ENCODE measurements at places on chromosomes 4 and X. TPM values are rescaled to one million over a fixed set of nuclear protein-coding genes. Genes with fewer than 3 reads are reported as not detected.

Gene MMRN1
- polyA plus RNA-seq = 28.7 TPM

Gene RHOXF2B
- 0.08 TPM for polyA plus RNA-seq

DNA sequence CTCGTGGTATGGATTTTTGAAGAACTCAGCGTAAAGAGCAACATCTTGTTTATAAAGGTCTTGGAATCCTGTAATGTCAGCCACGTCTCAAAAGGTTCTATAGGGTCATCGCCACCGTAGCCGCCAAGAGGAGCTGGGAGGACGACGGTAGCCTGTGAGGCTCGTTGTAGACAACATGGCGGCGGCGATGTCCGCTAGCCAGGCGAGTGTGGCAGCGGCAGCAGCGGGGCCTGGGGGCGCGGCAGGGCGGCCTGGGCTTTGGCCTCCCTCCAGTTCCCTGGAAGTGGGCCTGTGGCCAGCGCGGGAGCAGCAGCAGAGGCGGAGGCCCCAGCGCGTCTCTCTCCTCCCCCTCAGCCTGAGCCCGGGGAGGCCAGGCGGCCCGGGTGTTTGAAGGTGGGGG lies 143.5 kb upstream of the PBDC1 start:
- no peaks in the 10 kb centered on the region for H3K4me1 ChIP-seq
- H3K27me3 ChIP-seq = no peaks in the 10 kb centered on the region
- no peak overlapping the region for H3K27ac ChIP-seq

DNA sequence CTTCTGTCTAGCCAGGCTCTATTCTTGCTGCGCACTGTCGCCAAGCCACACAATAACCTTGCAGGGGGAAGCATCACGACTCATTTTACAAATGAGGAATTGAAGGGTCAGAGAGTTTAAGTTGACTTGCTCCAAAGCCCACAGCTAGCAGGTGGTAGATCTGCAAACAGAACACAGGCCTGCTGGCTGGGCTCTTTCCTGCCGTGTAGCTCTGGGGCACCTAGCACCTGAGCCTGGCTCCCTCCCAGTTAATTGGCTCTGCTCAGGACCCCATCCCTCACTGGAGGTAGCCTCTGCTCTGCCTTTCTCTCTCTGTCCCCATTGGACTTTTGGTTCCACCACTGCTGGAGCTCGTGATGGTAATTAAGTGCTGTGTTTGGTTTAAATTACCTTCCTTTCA lies 98.5 kb downstream of the NSUN7 start:
- no peaks in the 10 kb centered on the region for H3K36me3 ChIP-seq
- no peaks in the 10 kb centered on the region for H3K27me3 ChIP-seq
- no peak overlapping the region for H3K4me3 ChIP-seq
- no peak for DNase-seq
- no peak overlapping the region for H3K27ac ChIP-seq

GRCh38 chr4:60314416-60314815 lies 885.7 kb upstream of the ADGRL3 start:
- no peaks in the 10 kb centered on the region for H3K4me1 ChIP-seq
- DNase-seq = no peak
- H3K4me3 ChIP-seq = no peak overlapping the region
- no peak overlapping the region for H3K27ac ChIP-seq
- no peaks in the 10 kb centered on the region for H3K36me3 ChIP-seq

DNA sequence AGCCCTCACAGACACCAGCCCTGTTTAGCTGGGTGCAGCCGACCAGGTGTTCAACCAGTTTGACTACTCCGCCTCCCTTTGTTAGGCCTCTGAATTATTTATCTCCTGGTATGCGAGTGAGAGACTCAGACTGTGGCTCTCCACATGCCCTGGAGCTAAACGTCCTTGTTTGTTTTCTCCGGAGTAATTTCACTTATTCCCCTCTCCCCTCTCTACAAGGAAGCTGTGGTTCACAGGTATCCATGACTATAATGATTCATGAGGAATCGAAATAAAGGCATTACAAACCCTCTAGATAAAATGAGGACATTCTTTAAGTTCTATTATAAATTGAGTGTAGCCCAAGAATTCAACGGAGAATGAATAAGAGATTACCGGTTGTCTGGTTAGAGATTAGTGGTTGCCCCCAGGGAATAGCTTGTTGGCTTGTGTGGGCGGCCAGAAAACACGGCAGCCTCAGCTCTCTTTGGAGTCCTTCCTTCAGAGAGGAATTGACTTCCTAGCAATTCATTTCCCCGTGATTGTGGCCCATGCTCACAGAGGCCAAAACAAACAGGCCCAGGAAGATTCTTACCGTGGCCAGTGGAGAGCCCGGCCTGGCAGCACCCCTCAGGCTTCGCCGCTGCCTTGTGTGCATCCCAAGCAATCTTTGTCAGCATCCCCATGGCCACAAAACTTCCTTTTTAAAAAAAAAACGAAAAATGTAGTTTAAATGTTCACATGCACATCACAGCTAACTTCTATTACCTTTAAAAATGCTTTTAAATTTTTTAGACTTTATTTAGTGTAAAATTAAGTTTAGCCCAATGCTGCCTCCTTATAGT lies 60.2 kb upstream of the CBR4 start:
- no peaks in the 10 kb centered on the region for H3K4me1 ChIP-seq
- no peaks in the 10 kb centered on the region for H3K27me3 ChIP-seq
- DNase-seq = no peak
- H3K36me3 ChIP-seq = no peaks in the 10 kb centered on the region
- H3K4me3 ChIP-seq = no peak overlapping the region

DNA sequence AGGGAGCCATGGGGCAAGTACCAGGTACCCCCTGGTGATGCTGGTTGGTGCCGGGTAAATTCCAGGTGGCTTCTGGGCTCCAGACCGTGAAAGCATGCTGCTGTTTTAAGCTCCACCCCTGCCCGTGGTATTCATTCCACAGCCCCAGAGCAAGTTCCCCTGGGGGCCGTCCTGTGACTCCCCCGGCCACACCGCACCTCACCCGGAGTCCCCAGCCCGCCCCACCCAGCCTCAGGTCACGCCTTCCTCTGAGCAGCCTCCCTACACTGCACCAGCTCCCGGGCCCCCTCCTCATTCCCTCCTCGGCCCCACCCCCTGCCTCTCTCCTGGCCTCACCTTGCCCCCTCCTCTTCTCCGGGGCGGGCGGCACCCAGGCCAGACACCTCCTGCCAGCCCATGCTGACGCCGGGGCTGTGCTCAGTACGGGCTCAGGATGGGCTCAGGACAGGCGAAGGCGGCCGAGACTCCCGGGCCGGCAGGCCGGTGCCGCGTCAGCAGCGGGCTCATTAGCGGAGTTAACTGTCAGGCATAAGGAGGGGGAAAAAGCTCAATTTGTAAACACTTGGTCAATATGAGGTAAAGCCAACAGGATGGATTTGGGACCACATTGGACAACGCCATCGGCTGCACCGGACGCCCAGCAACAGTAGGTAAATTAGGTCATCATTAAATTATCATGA lies 127.4 kb downstream of the FAM53A start:
- no peaks in the 10 kb centered on the region for H3K4me1 ChIP-seq
- no peak for DNase-seq
- H3K4me3 ChIP-seq = no peak overlapping the region
- H3K36me3 ChIP-seq = no peaks in the 10 kb centered on the region

GRCh38 chr4:39855909-39856512 lies 121.7 kb downstream of the PDS5A start:
- H3K27ac ChIP-seq = no peak overlapping the region
- H3K4me1 ChIP-seq = no peaks in the 10 kb centered on the region
- no peaks in the 10 kb centered on the region for H3K27me3 ChIP-seq
- no peak overlapping the region for H3K4me3 ChIP-seq
- no peak for DNase-seq

- no peaks in the 10 kb centered on the region for H3K36me3 ChIP-seq
- H3K27me3 ChIP-seq = no peaks in the 10 kb centered on the region
- H3K4me3 ChIP-seq = no peak overlapping the region
- DNase-seq = no peak
- H3K4me1 ChIP-seq = no peaks in the 10 kb centered on the region
These were observed 2163.0 kb upstream of the AGA start for GRCh38 chr4:179605196-179605595.

- H3K36me3 ChIP-seq = no peaks in the 10 kb centered on the region
- H3K4me3 ChIP-seq = no peak overlapping the region
- no peaks in the 10 kb centered on the region for H3K27me3 ChIP-seq
- no peak overlapping the region for H3K27ac ChIP-seq
- H3K4me1 ChIP-seq = no peaks in the 10 kb centered on the region
These were observed 73.6 kb downstream of the FGFBP1 start for GRCh38 chr4:15864651-15865566.

Data from left lung (tissue), 14 donors.